ENCODE measurements at places on chromosomes 13 and 19. TPM values are rescaled to one million over a fixed set of nuclear protein-coding genes. Genes with fewer than 3 reads are reported as not detected.

DNA sequence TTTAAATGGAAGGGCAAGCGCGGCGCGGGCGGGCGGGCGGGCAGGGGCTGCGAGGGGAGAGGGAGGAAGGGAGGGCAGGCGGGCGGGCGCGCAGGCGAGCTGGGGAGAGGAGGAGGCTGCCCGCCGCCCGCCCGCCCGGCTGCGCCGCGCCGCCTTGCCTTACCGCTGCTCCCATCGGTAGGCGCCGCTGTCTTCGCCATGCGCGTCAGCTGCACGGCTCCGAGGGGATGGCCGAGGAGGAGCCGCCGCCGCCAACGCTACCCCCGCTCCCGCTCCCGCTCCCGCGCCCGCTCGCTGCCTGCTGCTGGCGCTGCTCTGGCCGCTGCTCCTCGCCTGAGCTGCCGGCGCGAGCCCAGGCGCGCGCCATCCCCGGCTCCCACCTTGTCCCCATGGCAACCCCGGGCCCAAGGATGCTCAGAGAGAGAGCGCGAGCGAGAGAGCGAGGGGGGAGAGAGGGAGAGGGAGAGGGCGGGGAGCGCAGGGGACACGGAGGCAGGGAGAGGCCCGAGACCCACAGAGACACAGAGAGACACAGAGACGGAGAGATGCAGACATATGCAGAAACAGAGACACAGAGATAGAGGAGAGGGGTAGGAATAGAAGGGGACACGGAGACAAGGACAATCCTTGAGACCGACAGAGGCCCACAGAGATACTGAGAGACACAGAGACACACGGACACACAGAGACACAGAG is 40.3 kb downstream of the DEDD2 start:
- peak; percentile 69 for DNase-seq

DNA sequence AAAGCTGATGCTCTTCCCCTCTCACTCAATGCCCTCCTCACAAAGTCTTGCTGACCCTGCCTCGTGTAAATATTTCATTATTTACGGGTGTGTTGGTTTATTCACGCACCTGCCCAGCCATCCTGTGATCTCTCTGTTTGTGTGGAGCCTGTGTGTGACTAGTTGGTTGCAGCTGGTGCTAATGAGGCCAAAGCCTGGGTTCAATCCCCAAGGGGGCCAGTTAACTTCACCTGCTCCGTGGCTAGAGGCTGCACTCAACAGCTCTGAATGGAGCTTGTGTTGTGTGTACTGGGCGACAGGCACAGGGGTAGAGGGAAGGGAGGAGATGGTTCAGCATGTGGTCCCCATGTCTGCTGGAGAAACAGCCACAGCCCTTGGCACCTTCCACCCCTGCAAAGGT is 109.5 kb downstream of the DNAJC15 start:
- DNase-seq = no peak

DNA sequence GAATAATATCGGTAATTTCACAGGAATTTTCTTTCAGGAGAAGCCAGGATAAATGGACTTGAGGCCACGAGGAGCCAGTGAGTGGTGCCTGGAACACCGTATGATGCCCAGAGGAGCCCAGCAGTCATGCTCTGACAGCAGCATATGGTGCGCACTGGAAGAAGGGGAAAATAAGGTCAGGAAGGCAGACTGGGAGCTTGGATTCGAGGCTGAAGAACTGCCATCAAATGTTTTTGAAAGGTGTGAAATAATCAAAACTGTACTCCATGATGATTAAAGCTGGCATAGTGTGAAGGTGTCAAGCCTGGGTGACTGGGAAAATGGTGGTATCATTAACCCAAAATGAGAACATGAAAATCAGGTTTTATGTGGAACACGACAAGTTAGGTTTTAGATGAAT is 374.2 kb downstream of the DIAPH3 start:
- DNase-seq = no peak

Gene ZNF155
- total RNA-seq = 4.4 TPM

GRCh38 chr19:33199441-33200265 is 5.5 kb downstream of the LRP3 start:
- no peak for DNase-seq

GRCh38 chr13:69243366-69243765 is 864.3 kb upstream of the ATXN8OS start:
- DNase-seq = peak; percentile 5

Gene ZNF534
- not detected for total RNA-seq

DNA sequence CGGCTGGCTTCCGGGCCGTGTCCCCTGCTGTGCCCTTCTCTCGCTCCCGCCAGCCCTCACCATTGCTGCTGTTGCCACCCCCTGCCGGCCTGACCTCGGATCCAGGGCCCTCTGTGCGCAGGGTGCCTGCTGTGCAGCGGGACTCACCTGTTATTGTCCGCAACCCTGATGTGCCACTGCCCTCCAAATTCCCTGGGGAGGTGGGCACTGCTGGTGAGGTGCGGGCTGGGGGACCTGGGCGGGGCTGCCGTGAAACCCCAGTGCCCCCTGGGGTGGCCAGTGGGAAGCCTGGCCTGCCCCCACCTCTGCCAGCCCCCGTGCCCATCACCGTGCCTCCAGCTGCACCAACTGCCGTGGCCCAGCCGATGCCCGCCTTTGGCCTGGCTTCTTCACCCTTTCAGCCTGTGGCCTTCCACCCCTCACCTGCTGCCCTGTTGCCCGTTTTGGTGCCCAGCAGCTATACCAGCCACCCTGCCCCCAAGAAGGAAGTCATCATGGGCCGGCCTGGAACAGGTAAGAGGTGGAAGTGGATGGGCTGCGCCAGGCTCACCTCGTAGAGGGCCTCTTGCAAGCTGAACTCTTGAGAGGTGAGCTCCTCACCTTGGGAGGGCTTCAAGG is 5.1 kb downstream of the CIC start:
- DNase-seq = no peak

DNA sequence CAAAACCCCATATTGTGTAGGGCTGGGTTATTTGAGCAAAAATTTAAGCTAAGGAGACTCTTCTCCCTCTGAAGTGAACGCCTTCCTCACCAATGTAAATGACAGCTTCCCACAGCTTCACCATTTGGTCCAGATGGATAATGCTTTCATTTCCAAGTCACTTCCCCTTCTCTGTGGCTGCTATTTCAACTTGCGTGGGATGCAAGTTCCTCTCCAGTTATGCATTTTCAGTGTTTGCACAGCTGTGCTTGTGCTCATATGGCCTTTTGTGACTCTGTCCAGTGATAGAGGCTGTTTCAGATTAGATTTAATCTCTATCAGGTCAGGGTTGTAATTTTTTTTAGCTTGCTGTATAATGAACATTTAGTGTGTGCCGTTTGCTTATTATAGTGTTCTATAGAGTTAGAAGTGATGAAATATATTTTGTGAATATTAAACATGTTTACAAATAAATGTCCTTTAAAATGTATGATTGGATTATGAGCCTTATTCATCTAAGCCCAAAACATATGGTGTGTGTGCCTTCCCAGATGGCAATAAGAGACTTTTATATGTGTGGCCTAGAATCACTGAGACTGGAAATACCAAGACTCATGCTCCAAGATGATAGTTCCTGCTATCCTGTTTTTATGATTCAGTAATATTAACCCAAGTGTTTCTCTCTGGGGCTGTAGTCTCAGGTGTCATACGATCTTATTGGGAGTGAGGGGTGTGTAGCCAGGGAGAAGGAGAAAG is 86.6 kb downstream of the TNFRSF19 start:
- no peak for DNase-seq

DNA sequence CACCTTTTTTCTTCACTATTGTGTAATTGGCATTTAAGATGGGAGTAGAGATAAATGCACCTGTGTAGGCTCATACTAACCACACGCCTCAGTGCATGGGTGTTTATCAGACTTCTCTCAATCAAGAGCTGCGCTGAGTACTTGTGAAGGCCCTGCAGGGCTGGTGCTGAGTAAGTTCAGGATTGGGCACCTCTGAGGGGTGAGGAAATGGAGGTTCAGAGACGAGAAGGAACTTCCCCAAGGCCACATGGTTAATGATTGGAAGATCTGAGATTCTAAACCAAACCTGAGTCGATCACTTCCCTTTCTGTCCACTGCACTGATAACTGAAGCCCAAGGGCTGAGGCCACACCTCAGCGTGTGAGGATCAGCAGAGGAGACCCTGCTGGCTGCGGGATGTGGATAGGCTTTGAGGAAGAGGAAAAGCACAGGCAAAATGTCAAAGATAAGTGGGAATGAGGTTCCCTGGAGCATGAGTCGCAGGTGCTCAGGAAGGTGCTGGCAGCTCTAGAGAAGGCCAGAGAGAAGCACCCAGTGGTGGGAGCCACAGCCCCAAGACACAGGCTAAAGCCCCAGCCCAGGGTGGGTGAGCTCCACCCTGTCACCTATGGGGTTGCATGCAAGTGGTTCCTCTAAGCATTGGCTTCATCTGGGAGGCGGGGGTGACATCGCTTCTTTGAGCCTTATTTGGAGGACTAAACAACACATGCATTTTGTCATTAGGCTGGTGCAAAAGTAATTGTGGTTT is 32.3 kb upstream of the GJB6 start:
- DNase-seq = no peak

DNA sequence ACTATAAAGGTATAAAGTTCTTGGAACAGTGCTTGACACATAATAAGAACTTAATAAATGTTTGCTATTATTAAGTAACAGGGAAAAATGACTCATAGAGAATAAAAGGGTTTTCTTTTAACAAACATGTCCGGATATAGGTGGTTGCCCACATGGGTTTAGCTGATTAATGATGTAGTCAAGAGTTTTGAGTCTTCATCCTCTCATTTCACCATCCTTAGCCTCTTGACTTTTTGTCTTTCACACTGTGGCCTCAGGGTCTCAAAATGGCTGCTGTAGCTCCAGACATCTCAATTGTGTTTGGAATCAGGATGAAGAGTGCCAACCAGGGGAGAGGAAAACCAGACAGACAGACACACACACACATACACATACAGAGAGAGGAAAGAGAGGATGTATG is 97.9 kb downstream of the HSPH1 start:
- DNase-seq = peak; percentile 26

Gene ZNF541
- not detected for total RNA-seq

Gene PSG11
- not detected for total RNA-seq

Gene ZNF729
- total RNA-seq = not detected

Data from PC-3 (cell line).